GM23248 (cell line): ENCODE measurements at places on chromosomes 11 and 22. TPM values are rescaled to one million over a fixed set of nuclear protein-coding genes. Genes with fewer than 3 reads are reported as not detected.

Gene CHEK1
- polyA plus RNA-seq = 15.1 and 16.8 TPM in 2 replicates

Gene C1QTNF4
- polyA plus RNA-seq = not detected in 2 replicates

Gene LIF
- polyA plus RNA-seq = 1.0 and 1.4 TPM in 2 replicates

Gene PARVG
- 0.27 TPM in 1 of 2 replicates, not detected in the other for polyA plus RNA-seq

Gene RBMXL2
- not detected in 2 replicates for polyA plus RNA-seq

Gene ESAM
- not detected in 2 replicates for polyA plus RNA-seq

GRCh38 chr11:100981196-100981824 is 148.3 kb downstream of the PGR start:
- H3K4me3 ChIP-seq = no peak overlapping the region
- DNase-seq = no peak
- H3K36me3 ChIP-seq = no peaks in the 10 kb centered on the region
- no peaks in the 10 kb centered on the region for H3K4me1 ChIP-seq
- H3K27ac ChIP-seq = no peak overlapping the region

DNA sequence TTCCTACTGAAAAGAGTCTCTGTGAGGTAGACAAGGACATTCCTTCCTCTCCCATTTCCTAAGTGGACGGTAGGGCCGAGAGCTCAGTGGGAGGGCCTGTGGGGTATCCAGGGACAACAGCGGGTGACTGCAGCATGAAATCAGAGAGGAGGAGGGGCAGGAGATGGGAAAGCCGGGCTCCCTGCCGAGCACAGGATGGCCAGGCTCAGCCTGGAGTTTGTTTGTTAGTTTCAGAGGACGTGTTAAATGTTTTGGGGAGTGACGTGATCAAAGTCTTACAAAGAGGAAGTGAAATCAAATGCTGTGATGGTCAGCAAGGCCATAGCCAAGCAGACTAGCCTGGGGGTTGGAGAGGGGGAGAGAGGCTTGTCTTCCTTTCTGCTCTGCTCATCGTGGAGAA is 152.7 kb downstream of the ADAMTS15 start:
- H3K36me3 ChIP-seq = no peaks in the 10 kb centered on the region
- H3K4me3 ChIP-seq = no peak overlapping the region
- no peak overlapping the region for H3K27ac ChIP-seq
- H3K4me1 ChIP-seq = peaks cover 12% of the 10 kb centered on the region; the same call in 1 of the 2 replicates

GRCh38 chr11:108160970-108161566 is 39.7 kb downstream of the ACAT1 start:
- no peaks in the 10 kb centered on the region for H3K4me1 ChIP-seq
- H3K4me3 ChIP-seq = no peak overlapping the region
- no peaks in the 10 kb centered on the region for H3K27me3 ChIP-seq

GRCh38 chr22:49331878-49332277 is 495.8 kb downstream of the BRD1 start:
- no peak overlapping the region for H3K27ac ChIP-seq
- H3K4me1 ChIP-seq = no peaks in the 10 kb centered on the region
- H3K27me3 ChIP-seq = no peaks in the 10 kb centered on the region
- DNase-seq = no peak

DNA sequence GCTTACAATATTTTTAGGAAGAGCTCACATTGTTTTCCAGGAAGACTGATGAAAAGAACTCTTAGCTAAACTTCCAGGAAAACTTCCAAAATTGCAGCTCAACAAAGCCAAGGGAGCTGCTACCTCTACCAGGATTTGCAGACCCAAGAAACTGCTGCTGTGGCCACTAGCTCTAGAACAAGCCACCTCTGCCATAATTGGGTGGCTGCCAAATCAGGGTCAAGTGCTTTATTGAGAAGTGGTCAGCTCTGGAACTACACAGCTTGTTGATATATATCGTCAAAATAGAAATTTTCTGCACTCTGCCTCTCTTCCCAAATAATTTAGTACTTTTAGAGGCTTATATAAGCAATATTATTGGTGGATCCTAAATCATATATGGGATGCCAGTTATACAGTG is 371.8 kb upstream of the CHORDC1 start:
- H3K4me1 ChIP-seq = no peaks in the 10 kb centered on the region
- H3K27ac ChIP-seq = no peak overlapping the region

DNA sequence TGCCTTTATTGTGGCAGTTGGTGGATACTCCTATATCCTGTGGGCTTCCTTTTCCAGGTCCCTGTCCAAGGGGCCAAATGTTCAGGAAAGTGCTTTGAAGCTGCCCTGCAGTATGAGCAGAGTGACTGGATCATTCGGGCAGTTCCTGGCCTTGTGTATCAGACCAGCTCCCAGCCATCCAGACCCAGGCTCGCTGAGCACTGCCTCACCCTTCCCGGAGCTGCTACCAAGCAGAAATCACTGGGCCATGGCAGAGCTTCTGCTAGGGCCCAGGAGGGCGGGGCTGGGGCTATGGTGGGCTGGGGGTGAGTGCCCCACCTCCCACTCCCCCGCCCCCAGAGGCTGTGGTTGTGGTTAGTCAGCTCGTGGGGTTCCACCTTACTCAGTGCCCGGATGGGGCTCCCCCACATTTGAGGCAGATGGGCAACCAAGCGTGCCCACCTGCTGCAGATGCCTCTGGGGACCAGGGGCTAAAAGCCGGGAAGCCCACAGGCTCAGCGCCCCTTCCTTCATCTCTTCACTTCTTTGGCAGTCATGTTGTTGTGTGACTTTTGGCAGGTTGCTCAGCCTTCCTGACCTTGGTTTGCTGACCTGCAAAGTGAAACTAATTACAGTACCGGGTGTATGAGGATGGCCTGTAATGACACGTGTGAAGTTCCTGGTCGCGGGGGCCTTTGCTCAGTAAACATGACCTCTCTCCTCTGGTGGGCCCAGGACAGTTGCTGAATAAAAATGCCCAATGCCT is 2.1 kb upstream of the LRRC32 start:
- no peak for DNase-seq
- peaks cover 8% of the 10 kb centered on the region; the same call in 1 of the 2 replicates for H3K4me1 ChIP-seq
- no peaks in the 10 kb centered on the region for H3K27me3 ChIP-seq

GRCh38 chr22:33034753-33035152 is 23.4 kb downstream of the SYN3 start:
- H3K27ac ChIP-seq = no peak overlapping the region
- H3K4me1 ChIP-seq = peaks cover 10% of the 10 kb centered on the region
- H3K27me3 ChIP-seq = peaks cover 14% of the 10 kb centered on the region; the same call in 1 of the 2 replicates

- H3K4me3 ChIP-seq = no peak overlapping the region
- H3K4me1 ChIP-seq = no peaks in the 10 kb centered on the region
- no peaks in the 10 kb centered on the region for H3K36me3 ChIP-seq
- H3K27ac ChIP-seq = no peak overlapping the region
- no peak for DNase-seq
Observed at GRCh38 chr11:1936781-1937615, 10.1 kb upstream of the MRPL23 start.

- peaks cover 13% of the 10 kb centered on the region for H3K4me1 ChIP-seq
- 0 out of 2 replicates have a peak overlapping the region, but pooled peaks have one; percentile 13 for H3K4me3 ChIP-seq
- H3K27me3 ChIP-seq = no peaks in the 10 kb centered on the region
- peak overlapping the region; percentile 92 for H3K27ac ChIP-seq
Observed at GRCh38 chr11:123386796-123387510, 43.1 kb upstream of the GRAMD1B start.

- no peaks in the 10 kb centered on the region for H3K36me3 ChIP-seq
- H3K4me3 ChIP-seq = no peak overlapping the region
- peaks cover 85% of the 10 kb centered on the region for H3K27me3 ChIP-seq
- DNase-seq = no peak
- no peak overlapping the region for H3K27ac ChIP-seq
Observed at GRCh38 chr22:36692280-36692679, 11.3 kb downstream of the CACNG2 start.

- no peak overlapping the region for H3K4me3 ChIP-seq
- H3K4me1 ChIP-seq = peaks cover 8% of the 10 kb centered on the region; the same call in 1 of the 2 replicates
- no peak overlapping the region for H3K27ac ChIP-seq
Observed at GRCh38 chr11:119309953-119310681, 6.8 kb downstream of the MCAM start.

DNA sequence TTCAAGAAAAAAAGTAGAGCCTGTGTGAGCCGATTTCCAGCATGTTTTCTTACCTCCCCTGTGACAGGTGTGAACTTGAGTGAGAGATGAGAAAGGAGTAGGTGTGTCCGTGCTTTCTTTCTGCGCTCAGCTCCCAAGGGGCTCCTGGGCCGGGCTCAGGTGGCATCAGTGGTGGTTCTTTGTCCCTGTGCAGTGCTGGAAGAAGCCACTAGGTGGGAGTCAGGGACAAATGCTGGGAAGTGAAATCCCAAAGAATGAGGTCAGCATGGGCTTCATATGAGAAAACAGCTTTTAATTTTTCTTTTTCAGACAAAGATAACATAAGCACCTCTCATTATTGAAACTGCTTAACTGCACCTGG is 57.8 kb downstream of the PPFIBP2 start:
- H3K4me1 ChIP-seq = peaks cover 34% of the 10 kb centered on the region
- no peak overlapping the region for H3K27ac ChIP-seq
- H3K27me3 ChIP-seq = no peaks in the 10 kb centered on the region
- no peaks in the 10 kb centered on the region for H3K36me3 ChIP-seq

DNA sequence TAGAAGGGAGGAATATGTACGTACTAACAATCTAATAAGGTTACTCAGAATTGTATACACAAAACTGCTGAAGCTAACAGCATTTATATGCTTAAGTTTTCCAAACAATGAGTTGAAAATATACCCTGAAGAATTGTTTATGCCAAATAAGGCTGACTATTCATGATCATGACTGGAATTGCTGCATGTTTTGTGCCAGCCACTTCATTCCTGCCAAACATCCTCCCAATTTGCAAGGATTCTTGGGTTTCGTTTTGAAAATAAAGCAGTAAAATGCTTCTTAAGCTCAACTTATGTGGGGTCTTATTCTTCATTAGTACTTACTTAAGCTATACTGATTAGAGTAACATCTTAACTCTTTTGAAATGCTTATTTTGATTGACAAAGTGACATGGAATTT is 149.0 kb downstream of the SPON1 start:
- H3K4me3 ChIP-seq = no peak overlapping the region
- no peaks in the 10 kb centered on the region for H3K4me1 ChIP-seq
- DNase-seq = no peak
- H3K36me3 ChIP-seq = no peaks in the 10 kb centered on the region
- H3K27ac ChIP-seq = no peak overlapping the region

GRCh38 chr11:123451183-123451781 is 21.2 kb downstream of the GRAMD1B start:
- no peak overlapping the region for H3K4me3 ChIP-seq
- DNase-seq = no peak
- H3K27ac ChIP-seq = no peak overlapping the region
- no peaks in the 10 kb centered on the region for H3K27me3 ChIP-seq
- no peaks in the 10 kb centered on the region for H3K36me3 ChIP-seq

- DNase-seq = no peak
- peaks cover 26% of the 10 kb centered on the region for H3K36me3 ChIP-seq
- no peak overlapping the region for H3K4me3 ChIP-seq
- H3K27me3 ChIP-seq = no peaks in the 10 kb centered on the region
- no peaks in the 10 kb centered on the region for H3K4me1 ChIP-seq
- no peak overlapping the region for H3K27ac ChIP-seq
Observed at GRCh38 chr11:18578975-18579598, 9.4 kb downstream of the UEVLD start.

- H3K4me3 ChIP-seq = no peak overlapping the region
- H3K27me3 ChIP-seq = no peaks in the 10 kb centered on the region
- no peak for DNase-seq
- H3K27ac ChIP-seq = no peak overlapping the region
- H3K4me1 ChIP-seq = no peaks in the 10 kb centered on the region
Observed at GRCh38 chr22:46660604-46661201, 40.5 kb downstream of the GRAMD4 start.

GRCh38 chr11:73055655-73056354 is 86.3 kb downstream of the FCHSD2 start:
- H3K4me3 ChIP-seq = no peak overlapping the region
- H3K36me3 ChIP-seq = no peaks in the 10 kb centered on the region
- H3K27ac ChIP-seq = no peak overlapping the region
- no peaks in the 10 kb centered on the region for H3K27me3 ChIP-seq

DNA sequence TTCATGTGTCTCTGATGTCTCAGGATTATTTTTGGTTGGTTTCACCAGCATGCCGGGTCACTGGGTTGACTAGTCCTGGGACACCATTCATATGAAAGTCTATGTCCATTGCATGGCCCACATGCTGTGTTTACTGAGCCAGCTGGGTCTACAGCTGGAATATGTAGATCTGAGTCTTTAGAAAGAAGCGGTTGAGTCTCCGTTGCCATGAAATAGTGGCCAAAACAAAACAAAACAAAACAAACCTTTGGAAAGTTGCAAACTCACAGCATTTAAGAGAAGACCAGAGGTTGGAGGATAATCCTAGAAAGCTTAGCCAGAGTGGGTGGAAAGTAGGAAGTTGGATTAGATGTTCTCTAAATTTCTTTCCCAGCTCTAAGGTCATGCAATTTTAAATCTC is 191.8 kb upstream of the NTM start:
- no peak for DNase-seq
- H3K27ac ChIP-seq = no peak overlapping the region
- H3K27me3 ChIP-seq = peaks cover 51% of the 10 kb centered on the region
- no peaks in the 10 kb centered on the region for H3K36me3 ChIP-seq
- no peak overlapping the region for H3K4me3 ChIP-seq
- no peaks in the 10 kb centered on the region for H3K4me1 ChIP-seq

- H3K27me3 ChIP-seq = no peaks in the 10 kb centered on the region
- no peak overlapping the region for H3K27ac ChIP-seq
- no peaks in the 10 kb centered on the region for H3K4me1 ChIP-seq
- DNase-seq = no peak
- H3K4me3 ChIP-seq = no peak overlapping the region
Observed at GRCh38 chr11:101187748-101188147, 58.1 kb upstream of the PGR start.

GRCh38 chr11:19506816-19507486 is 205.7 kb upstream of the NAV2 start:
- no peaks in the 10 kb centered on the region for H3K36me3 ChIP-seq
- H3K4me3 ChIP-seq = no peak overlapping the region
- H3K27me3 ChIP-seq = no peaks in the 10 kb centered on the region
- H3K27ac ChIP-seq = no peak overlapping the region

GRCh38 chr22:21448627-21449416 is 18.4 kb upstream of the TMEM191C start:
- no peak overlapping the region for H3K27ac ChIP-seq
- DNase-seq = no peak
- H3K4me3 ChIP-seq = no peak overlapping the region
- H3K4me1 ChIP-seq = no peaks in the 10 kb centered on the region

GRCh38 chr11:14677146-14677545 is 33.5 kb downstream of the PDE3B start:
- 0 out of 2 replicates have a peak, but pooled peaks cover 12% of the 10 kb centered on the region for H3K4me1 ChIP-seq
- no peaks in the 10 kb centered on the region for H3K27me3 ChIP-seq
- H3K4me3 ChIP-seq = no peak overlapping the region

GRCh38 chr22:49481659-49482399 is 345.8 kb downstream of the BRD1 start:
- no peaks in the 10 kb centered on the region for H3K36me3 ChIP-seq
- no peaks in the 10 kb centered on the region for H3K27me3 ChIP-seq
- H3K27ac ChIP-seq = no peak overlapping the region
- DNase-seq = no peak
